Left ventricle myocardium superior (tissue), 1 donor: ENCODE measurements at places on chromosomes 7 and 10.

GRCh38 chr7:155660758-155661093 lies 16.3 kb downstream of the RBM33 start:
- no peak for DNase-seq

GRCh38 chr7:124413029-124413428 lies 352.6 kb downstream of the GPR37 start:
- DNase-seq = no peak

DNA sequence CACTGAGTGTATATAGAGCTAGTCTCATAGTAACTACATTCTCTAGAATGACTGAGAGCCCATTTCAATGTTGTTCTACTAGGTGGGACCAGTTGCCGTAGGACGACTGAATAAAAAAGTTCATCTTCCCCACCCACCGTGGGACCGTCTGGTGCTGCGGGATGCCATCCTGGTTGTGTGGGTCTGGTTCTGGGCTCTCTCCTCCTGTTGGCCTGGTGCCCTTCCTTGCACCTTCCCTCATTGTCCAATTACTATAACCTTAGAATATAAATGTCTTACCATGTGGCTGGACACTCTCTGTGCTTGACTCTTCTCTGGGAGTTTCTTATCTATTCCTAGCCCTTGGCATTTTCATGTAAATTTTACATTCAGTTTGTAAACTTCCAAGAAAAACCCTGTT lies 344.4 kb downstream of the TCERG1L start:
- no peak for DNase-seq

DNA sequence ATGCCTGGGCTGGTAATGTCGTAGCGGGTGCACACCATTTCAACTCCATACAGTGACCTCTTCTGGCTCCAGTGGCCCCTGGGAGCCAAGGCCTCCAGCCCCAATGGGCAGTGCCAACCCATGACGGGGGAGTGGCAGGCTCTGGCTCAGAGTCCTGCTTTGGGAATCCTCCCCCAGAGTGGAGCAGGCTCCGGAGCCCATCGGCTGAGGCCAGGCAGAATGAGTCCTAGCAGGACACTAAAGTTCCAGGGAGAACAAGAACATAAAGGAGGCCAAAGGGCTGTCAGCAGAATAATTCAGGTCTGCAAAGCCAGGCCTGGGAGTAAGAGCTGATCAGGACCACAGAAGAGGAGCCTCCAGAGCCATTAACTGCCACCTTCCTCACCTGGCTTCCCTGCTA lies 33.3 kb downstream of the LBX1 start:
- no peak for DNase-seq

DNA sequence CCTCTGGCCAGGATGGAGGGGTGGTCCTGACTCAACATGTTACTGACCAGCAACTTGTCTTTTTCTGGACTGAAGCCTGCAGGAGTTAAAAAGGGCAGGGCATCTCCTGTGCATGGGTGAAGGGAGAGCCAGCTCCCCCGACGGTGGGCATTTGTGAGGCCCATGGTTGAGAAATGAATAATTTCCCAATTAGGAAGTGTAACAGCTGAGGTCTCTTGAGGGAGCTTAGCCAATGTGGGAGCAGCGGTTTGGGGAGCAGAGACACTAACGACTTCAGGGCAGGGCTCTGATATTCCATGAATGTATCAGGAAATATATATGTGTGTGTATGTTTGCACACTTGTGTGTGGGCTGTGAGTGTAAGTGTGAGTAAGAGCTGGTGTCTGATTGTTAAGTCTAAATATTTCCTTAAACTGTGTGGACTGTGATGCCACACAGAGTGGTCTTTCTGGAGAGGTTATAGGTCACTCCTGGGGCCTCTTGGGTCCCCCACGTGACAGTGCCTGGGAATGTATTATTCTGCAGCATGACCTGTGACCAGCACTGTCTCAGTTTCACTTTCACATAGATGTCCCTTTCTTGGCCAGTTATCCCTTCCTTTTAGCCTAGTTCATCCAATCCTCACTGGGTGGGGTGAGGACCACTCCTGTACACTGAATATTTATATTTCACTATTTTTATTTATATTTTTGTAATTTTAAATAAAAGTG lies 6.0 kb downstream of the PLAU start:
- DNase-seq = no peak

DNA sequence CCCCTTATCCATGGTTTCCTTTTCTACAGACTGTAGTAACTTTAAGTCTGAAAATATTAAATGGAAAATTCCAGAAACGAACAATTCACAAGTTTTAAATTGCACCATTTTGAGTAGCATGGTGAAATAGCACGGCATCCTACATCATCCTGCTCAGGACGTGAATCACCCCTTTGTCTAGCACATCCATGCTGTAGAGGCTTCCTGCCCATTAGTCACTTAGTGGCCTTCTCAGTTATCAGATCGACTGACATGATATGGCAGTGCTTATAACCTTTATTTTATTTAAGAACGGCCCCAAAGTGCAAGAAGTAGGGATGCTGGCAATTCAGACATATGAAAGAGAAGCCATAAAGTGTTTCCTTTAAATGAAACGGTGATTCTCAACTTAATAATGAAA lies 82.7 kb downstream of the CPXM2 start:
- DNase-seq = no peak

DNA sequence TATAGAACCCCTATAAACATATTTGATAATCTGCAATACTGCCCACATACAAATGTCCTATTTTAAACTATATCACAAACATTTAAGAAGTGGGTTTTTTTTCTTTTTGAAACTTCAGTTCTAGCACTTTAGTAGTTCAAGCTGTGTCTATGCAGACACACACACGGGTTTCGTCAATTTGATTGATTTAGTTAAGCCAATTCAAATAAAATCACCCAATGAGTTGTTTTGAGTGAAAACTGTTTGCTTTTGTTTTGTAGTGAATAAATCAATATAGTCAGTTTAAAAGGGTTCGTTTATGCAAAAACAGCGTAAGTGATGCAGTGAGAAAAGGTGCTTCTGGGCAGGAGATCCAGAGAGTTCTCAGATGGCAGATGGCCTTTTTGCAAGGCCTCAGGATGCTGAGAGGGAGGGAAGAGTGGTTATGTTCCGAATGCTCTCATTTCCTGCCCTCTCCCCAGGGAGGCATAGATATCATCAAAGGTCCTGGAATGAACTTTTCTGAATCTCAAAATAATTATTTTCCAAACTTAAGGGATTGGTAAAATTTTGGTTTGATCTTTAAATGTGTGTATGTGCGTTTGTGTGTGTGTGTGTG lies 102.7 kb downstream of the AGMO start:
- DNase-seq = no peak

DNA sequence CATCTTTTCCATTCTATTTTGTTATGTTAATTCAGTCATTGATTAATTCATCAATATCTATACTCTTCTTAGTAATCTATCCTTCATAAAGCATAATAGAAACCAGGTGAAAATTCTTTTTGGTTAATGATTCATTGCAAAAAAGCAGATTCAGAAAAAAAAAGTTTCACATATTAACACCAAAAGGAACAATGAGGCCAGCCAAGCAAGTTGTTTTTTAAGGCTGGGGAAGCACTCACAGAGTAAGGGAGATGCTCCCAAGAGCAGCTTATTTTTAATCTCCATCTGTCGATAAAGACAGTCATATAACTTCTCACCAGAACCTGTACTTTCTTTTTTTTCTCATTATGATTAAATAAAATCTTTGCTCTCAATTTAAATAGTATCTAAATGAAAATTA lies 95.8 kb downstream of the CACNA2D1 start:
- no peak for DNase-seq

DNA sequence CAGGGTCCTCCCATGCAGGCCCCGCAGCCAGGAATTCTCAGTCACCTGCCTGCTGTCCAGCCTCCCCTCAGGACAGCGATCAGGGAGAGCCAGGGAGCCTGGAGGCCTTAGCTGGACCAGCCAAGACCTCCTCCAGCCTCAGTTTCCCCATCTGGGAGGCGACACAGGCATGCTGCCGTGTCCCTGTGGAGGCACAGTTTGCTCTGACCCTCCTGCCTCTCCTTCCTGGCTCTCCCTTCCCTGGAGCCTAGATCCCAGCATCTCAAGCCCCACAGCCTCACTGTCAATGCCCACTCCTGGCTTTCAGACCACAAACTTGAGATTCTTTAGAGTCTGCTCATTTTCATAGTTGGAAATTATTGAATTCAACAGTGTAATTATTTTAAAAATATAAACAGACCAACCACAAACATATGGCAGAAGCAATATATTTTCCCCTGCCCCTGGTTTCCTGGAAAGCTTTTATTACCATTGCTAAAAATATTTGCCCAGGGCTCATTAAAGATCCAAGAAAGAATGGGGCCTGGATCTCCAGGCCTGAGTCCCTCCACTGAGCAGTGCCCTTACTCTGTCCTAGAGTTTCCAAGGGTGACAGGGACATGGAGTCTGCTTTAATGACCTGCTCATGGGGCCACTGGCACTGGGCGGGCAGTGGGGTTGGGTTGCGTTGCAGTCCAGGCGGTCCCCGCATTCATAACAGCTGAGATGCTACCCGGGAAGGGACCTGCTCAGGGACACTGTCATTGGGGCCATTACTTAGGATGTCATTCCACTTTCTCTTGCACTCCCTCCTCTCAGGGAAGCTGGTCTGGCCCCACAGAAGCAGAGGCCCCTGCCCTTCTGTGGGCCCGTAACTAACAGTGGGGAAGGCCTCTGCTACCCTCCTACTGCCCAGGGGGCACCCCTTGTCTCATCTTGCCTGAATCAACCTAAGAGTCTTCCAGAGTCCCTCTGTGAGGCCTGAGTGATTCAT lies 81.6 kb upstream of the CHST15 start:
- DNase-seq = no peak

DNA sequence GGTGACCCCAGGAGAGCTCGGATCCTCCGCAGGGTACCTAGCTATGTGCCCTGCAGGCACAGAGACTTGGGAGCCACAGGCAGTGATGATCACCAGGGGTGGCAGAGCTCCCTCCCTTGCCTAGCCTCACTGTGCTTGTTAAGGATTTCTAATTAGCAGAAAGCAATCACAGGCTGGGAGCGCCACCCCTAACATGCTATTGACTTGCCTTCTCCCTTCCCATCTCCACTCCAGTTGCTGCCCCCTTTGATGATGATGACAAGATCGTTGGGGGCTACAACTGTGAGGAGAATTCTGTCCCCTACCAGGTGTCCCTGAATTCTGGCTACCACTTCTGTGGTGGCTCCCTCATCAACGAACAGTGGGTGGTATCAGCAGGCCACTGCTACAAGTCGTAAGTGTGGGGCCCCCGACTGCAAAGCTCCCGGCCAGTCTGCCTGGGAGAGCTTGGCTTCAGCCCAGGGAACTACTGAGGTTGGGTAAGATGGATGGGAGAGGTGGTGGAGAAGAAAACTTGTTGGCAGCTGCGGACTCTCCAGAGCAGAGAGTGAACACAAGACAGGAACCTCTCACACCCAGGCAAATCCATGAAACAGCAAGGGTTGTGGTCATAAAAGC lies 1.2 kb downstream of the PRSS1 start:
- DNase-seq = no peak

DNA sequence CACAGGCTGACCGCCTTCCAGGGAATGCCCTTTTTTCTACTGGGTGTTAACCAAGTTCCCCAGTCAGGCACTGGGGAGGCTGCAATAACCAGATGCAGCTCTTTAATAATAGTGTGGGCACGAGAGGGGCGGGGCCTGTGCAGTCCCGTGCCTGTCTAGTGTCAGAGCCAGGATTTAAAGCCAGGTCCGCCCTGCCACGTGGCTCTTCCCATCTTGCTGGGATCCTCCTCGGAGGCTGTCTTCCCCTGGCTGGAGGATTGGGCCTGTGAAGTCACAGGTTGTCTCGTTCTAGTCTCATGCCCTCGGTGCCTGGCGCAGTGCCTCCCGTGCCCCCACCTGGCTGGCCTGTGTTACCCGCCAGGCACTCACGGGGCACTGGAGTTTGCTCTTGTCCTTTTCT lies 25.2 kb downstream of the TMEM120A start:
- DNase-seq = peak; percentile 59

DNA sequence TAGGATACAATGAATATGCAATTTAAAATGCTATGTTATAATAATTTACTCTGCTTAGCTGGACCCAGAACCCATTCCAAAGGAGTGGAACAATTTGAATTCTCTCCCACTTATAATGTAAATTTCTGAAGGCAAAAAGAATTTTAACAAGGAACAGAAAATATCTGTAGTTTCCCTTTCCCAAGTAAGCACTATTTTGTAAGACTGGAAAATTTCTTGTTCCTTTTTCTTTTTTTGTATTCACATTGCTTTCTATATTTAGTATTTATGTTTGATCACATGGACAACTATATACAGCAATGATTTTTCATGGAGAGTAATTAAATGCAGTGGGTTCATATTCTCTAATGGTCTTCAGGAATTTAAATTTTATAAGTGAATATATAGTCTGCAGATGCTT lies 127.4 kb downstream of the GPR85 start:
- DNase-seq = no peak

GRCh38 chr10:52135101-52135500 lies 179.0 kb upstream of the DKK1 start:
- DNase-seq = no peak

- no peak for DNase-seq
Measured at GRCh38 chr7:27901028-27901760, 161.2 kb downstream of the TAX1BP1 start.

DNA sequence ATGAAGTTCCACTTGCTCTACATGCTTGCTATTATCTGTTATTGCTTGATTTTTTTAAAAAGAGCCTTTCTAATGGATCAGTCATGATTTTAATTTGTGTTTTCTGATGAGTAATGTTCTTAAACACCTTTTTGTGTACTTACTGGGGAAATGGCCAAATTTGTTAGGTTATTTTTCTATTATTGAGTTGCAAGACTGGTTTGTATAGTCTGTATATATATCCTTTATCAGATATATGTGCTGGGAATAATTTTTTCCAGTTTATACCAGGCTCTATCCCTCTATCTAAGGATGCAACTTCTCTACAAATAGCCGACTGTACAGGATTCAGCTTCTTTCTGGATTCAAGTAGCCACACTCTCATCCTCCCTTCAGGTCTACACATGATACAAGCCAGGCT lies 65.6 kb upstream of the SEC61G start:
- DNase-seq = no peak

- no peak for DNase-seq
Measured at GRCh38 chr10:33126742-33127141, 168.7 kb upstream of the ITGB1 start.

GRCh38 chr7:156840134-156840533 lies 52.8 kb downstream of the LMBR1 start:
- no peak for DNase-seq

DNA sequence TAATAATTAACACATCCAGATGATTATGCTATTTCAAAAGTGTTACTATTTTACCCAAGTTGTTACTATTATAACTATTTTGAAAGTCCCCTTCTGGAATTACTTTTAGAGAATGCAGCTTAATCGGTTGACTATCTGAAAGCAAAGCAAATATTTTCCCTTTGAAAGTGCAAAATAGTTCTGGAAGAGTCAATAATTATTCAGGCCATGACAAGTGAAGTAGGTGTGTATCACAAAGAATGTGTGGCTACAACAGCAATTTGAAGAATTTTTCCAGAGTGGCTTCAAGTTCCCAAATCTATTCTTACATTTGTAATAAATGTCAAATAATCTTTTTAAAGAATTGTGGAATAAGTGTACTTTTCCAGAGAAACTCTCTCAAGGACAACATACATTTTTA lies 42.8 kb downstream of the RNLS start:
- DNase-seq = no peak

- DNase-seq = no peak
Measured at GRCh38 chr7:10802526-10802925, 171.1 kb upstream of the PHF14 start.

GRCh38 chr10:82377608-82378007 lies 502.6 kb downstream of the NRG3 start:
- no peak for DNase-seq
